ENCODE measurements at places on chromosomes 3 and 15.

GRCh38 chr3:183485585-183485984 is 57.2 kb upstream of the MCF2L2 start:
- DNase-seq: no peak

DNA sequence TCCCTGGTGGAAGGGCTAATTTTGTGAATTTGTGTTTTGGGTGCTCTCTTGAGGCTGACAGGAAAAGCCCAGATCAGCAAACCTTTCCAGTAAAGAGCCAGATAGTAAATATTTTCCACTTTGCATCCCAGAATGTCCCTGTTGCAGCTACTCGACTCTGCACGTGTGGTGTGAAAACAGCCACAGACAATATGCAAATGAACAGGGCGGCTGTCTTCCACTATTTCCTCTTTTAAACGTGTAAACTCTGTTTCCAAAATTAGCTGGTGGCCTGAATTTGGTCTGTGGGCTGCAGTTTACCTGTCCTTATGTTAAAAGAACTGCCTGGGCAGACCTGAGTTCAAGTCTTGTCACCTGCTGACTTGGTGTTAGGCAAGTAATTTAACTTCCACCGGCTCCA is 202.7 kb downstream of the EDEM1 start:
- no peak for DNase-seq

DNA sequence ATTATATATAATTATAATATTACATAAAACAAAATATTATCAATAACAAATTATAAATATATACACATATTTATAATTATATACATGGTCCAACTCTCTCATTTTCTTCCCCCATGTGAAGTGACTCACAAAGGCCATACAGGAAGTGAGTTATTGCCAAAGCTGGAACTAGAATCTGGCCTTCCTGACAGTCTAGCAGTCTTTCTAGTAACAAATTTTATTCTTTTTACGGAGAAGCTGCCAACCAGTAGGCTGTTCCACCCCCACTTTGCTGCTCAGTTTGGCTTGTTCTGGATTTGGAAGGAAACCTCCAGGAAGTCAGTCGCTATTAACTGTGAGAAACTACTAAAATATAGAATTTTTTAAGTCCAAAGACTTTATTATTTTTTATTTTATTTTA is 79.6 kb downstream of the DHX36 start:
- DNase-seq: no peak

DNA sequence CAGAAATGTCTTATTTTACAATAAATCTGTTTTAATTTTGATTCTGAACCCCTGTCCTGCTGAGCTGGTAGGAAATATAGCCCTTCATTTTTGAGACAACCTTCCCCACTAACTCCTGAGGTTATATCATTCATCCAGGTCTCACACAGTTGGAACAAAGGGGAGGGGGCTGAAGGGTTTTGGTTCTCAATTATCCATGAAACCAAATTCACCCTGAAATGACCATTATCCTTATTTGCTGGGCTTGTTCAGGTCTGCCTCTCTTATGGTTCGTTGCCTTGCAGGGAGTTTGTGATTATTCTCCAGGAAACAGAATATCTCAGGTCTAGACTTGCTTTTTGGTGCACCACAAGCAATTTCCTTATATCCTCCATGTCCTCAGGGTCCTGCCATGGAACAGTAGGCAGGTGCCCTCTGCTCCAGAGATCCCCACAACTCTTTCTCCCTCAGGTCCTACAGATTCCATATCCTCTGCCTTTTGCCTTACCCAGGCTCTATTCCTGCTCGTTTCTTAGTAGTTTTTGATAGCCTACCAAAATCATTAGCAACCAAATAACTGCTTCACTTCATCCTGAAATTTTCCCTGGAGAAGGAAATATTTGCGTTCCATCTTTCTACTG is 94.4 kb downstream of the TGFBR2 start:
- no peak for DNase-seq

GRCh38 chr3:43284171-43284570 is 2.2 kb upstream of the SNRK start:
- DNase-seq: no peak

GRCh38 chr15:62886431-62887071 is 156.0 kb upstream of the TPM1 start:
- no peak for DNase-seq

DNA sequence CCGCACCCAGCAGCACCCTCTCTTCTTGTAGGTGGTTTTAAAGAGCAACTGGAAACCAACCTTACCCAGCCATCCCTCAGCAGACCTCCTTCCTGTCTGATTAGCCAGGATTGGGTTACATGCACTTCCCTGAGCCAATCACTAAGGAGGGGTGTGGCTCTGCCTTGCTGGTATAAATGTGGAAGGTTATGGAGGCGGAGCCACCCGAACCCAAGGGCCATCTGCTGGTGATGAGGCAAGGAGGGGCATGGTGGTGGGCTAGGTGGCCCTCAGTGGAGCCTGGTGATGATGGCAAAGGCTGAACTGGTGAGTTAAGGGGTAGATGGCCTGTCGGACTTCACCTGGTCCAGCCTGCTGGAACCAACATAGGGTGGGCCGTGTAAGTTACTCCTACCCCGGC is 39.8 kb downstream of the CCDC33 start:
- no peak for DNase-seq

- DNase-seq: no peak
These were observed 647.4 kb downstream of the NR2F2 start for GRCh38 chr15:96977886-96978285.
